ENCODE measurements at places on chromosomes 5 and 9.
A peak's percentile ranks its signal among the peaks of the same experiment; 100 is the strongest.

- no peak for DNase-seq
Measured at GRCh38 chr5:72159501-72159911, 52.2 kb downstream of the MAP1B start.

GRCh38 chr9:14140096-14140697, 173.7 kb downstream of the NFIB start:
- no peak for DNase-seq

DNA sequence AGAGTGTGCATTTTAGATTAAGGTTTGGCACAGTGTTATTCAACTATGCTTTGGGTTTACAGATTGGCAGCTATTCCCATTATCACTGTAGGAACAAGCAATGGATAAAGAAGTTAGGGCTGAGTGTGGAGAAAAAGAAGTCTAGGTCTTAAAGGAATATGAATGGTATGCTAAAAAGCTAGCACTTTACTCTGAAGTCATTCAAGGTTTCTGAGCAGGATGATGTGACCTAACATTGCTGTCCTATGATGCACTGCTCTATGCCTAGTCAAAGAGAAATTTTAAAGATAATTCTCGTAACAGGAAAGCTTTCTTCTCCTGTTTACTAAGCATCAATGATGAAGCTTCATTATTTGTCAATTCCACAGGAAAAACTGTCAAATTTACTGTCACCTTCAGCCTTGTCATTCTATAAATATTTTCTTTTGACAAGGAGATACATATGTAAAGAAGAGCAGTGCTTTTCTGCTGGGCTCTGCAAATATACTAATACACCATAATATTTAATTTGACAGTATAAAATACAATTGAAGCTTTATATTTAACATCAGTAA, 476.1 kb upstream of the PTPRD start:
- DNase-seq: no peak

DNA sequence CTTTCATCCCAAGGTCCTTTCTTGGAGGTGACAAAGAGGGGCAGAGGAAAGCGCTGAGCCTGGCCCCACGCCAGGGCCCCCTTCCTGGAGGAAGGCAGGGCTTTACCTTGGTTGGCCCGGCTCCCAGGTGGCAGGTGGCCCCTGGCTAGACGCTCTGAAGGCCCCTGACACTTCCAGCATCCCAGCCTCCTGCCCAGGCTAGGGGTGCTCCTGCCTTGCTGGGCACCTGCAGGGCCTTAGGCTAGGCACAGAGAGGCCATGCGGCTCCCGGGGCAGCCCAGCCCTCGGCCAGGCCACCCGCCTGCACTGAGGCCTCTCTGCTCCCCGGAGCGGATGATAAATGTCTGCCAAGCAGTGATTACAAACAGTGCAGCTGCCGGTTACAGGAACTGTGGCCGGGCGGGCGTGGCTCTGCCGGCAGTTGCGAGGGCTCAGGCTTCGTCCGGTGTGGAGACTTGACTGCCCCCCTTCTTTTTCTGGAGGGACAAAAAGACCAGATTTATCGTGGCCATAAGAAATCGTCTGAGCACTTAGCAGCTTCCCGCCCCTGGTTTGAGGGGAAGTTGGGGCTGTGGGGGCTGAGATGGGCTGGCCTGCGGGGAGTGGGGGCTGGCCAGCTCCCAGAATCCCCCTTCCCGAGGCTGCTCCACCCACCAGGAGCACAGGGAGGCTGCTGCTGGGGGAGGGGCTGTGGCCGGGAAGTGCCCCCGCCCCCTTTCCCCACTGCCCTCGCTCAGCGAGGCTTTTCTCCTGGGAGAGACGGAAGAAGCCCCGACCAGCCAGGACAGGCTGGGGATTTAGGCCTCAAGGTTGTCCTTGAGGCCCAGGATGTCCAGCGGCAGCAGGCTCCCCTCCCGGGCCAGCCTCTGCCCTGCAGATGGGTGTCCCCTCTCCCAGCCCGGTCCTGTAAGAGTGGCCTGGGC, 31.6 kb upstream of the UBAC1 start:
- DNase-seq: peak; percentile 47

DNA sequence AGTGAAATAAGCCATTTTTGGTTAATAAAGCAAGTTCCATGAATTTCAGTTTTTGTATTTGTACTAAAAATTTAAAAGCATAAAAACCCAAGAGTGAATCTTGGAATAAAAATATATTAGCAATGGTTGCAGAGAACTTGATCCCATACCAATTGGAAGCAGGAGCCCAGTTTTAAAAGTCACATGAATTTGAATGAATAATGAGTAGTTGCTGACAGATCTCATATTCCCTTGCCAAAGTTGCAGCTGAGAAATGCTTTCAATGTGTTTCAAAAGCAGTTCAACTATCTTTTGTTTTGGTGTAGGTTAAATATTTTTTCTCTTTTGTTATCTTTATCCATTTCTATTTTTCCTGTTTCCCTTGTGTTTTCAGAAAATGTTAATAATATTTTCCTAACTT, 818.6 kb downstream of the CDH18 start:
- no peak for DNase-seq

DNA sequence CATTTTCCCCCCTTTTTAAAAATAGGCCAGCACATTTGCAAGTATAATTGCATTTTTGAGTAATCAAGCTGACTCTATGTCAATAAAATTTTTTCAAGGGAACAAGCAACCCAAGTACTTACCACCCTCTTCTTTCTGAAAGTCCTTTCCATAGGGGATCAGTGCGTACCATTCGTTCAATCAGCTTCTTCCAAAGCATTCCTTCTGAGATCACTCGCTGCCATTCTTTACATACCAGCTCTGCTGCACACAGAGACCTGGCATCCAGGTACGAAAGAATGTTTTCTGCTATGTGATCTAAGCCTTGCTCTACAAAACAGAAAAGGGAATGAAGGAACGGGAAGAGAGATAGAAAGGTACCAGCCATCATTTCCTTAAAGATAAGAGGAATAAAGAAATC, 106.6 kb downstream of the FBXW11 start:
- DNase-seq: no peak

DNA sequence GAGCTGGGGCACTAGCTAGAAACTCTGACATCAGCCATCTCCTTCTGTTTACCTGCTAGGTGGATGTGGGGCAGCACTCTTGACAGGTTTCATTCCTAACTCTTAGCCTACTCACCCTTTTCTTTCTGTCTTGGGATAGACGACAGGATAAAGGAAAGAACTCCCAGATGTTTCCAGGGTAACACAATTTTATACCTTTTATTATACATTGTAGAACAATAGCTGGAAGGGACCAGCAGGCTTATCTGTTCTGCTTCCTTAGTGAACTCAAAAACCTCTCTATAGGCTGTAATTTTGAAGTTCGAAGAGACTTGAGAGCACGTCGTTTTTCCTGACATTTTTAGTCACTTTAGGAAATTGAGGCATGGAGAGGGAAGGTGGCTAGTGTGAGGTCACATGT, 13.2 kb downstream of the SPTAN1 start:
- no peak for DNase-seq

All from activated T-cell treated with anti-CD3 and anti-CD28 coated beads, Interleukin-2, amount 50 U/mL, for 1 hour (primary cell).